ENCODE measurements at places on chromosomes 7 and 10.
A peak's percentile ranks its signal among the peaks of the same experiment; 100 is the strongest.

DNA sequence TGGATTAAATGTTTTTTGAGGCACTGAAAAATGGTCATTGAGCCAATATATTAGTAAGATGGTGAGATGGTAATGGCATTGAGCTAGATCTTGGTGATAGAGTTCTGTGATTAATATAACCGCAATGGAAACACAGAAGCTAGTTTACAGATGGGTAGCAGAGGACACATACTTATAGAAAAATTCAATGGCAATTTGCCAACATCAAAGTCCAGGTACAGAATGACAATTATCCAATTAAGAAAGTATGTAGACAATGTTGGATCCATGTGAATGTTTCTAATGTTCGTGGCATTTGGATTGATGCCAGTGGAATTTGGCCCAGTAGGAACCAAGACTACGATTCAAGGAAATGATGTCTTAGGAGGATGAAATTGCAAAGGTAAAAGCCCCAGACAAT is 187.8 kb downstream of the GNAT3 start:
- DNase-seq = no peak

DNA sequence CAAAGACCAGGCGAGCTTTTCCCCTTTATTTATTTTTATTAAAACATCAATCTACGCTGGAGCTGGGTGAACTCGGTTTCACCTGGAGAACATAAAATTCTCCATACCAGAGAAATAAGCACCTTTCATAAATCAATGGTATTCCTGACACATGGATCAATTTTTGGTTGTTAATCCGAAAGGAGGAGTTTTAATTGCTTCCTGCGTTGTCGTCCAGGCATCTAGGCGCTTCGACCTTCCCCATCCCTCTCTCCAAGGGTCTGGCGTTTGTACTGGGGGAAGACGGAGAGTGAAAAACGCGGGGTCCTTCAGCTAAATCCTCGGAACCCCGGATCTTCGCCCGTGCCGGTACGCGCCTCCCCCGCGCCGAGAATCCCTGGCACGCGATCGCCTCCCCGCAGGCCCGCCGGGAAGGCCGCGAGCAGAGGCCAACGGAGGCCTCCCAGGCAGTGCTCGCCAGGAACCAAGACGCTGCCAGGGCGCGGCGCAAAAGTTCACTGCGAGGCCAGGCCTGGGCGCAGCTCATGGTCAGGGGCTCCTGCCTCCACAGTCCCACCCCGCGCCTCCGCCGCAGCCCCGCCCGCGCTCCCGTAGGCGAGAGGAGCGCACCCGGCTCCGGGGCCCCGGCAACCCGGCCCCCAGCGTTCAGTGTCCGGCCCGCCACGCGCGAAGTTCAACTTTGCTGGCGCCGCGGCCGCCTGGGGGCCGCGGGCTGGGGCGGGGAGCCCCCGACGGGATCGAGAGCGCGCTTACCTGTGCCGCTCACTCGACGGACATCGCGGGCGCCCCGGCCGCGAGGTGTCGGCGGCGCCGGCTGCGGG is 8.3 kb upstream of the EBF3 start:
- DNase-seq = no peak

- DNase-seq = no peak
Measured at GRCh38 chr7:55469721-55470120, 102.6 kb downstream of the VOPP1 start.

GRCh38 chr10:72727130-72727529 is 35.2 kb downstream of the MCU start:
- DNase-seq = no peak

- no peak for DNase-seq
Measured at GRCh38 chr10:123485341-123485960, 180.7 kb upstream of the GPR26 start.

DNA sequence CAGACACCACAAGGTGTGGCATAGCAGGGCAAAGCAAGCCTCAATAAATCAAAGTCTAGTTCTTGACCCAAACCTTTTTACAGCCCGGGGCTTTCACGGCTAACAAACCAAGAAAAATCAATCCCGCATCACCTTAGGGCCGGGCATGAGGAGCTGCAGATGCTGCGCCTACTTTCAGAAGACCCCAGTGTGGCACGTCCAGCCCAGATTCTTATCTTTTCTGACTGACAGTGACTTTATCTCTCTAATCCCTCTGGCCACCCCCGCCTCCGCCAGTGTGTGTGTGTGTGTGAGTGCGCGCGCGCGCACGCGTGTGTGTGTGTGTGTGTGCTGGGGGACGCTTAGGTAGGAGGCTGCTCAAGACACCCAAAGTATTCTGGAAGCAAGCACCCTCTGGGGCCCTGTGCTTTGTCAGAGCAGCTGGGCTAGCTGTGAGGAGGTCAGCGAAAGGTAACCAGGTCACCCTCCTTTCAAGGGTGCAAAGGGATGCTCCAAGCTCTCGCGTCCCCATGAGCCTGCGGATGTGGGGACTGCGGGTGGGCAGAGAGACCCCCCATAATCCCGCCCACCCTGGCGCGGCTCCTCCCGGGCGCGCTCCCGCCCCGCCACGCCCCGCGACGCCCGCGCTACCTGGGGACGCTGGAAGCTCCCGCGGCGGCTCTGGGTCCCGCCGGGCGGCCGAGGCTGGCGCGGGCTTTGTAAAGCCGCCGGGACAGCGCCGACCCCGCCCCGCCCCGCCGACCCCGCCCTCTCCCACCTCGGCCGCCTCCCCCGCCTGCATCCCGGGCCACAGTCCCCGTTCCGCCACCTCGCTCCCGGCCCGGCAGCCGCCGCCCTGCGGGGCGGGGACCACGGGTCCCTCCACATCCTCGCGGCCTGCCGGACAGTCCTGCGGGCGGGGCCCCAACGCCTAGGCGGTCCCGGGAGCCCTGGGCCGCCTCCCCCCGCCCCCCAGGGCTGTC is 57.1 kb upstream of the RHOBTB1 start:
- DNase-seq = no peak

- DNase-seq = no peak
Measured at GRCh38 chr10:125165584-125166573, 5.5 kb upstream of the CTBP2 start.

- DNase-seq = no peak
Measured at GRCh38 chr7:108409146-108409545, 47.1 kb downstream of the NRCAM start.

DNA sequence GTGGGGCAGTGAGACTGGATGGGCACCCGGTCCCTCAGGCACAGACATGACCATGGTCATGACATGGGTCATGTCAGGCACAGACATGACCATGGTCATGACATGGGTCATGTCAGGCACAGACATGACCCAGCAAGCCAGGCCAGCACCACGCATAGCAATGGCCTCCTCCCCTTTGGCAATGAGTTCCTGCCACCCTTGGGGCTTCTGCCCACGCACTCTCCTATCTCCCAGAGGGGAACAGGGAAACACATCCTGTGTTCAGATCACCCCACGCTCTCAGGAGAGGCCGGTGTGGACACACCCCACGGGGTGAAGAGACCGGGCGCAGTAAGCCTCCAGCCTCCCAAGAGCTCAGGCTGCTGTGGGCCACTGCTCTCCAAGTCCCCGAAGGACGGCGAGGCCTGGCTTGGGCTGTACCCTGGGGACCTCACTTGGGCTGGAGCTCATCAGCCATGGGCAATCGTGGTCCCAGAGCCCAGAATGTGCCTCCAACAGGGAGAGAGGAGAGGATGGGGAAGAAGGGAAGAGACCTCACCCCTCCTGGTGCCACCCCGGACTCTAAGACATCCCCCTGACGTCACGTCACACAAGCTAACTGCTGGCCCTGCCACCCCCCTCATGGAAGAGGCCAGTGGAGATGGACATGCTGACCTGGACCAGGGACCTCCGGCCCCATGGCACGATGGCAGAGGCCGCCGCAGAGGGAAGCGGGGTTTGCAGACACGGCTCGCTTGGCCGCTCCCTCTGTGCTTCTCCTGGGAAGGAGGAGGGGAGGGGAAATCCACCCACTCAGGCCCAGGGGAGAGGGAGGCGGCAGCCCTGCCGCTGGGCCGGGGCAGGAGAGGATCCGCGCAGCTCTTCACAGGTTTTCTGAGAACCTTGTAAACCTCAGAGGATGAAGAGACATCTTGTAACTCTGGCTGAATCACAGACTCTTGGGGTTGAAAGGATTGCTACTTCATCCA is 269.6 kb downstream of the ELFN1 start:
- DNase-seq = no peak

DNA sequence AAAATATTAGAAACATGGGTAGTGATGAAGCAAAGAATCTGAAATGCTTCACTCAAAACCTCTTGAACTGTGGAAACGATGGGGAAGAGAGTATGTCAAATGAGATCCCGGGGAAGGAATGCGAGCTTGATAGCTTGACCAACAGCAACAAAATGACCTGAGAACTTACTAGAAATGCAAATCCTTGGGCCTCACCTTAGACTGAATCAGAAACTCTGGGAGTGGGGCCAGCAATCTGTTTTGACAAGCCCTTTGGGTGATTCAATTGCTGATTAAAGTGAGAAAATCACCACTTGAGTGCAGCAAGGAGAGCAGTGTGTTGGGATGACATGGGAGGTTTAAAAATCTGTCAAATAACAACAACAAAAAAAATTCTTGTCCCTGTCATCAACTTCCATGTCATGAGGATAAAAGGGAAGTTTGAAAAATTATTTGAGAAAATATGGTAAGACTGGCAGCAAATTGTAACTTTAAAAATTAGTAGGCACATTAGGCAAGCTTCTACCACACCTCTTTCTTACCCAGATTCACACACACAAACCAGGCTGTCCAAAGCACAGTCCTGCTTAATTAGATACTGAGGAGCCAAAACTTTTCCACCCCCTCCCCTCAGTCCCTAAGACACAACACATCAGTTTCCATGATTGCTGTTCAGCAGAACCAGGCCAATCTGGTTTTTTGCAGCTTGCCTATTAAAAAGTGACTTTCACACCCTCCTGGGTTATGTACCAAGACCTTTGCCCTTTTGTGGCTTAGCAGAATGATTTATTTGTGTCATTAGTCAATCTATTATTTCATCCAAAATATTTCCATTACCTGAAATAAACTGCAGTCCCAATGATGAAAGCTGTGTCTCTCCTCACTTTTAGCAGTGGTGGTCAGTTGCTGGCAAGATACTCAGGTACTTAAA is 15.6 kb downstream of the CALCR start:
- DNase-seq = no peak

- DNase-seq = no peak
Measured at GRCh38 chr10:22931948-22932347, 4.1 kb downstream of the ARMC3 start.

DNA sequence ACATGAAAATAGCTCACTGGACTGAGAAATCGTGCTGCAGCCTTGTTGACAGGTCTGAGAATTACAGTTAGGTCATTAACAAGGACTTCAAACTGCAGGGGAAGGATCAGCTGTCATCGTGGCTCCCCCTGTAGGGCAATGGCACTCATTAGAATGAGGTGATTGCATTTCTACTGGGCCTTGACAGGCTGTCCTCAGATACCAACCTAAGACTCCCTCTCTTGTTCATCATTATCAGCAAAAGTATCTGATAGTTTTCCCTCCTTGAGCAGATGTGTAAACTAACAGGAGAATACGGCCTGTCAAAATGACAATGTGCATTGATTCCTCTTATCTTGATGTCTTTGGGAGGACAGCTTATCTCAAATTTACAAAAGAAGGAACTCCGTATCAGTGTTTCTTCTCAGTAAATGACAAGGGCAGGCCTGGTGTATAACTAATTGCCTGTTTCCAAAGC is 648.5 kb upstream of the LRRN3 start:
- DNase-seq = no peak

GRCh38 chr10:97393034-97393573 is 8.0 kb downstream of the RRP12 start:
- DNase-seq = no peak

DNA sequence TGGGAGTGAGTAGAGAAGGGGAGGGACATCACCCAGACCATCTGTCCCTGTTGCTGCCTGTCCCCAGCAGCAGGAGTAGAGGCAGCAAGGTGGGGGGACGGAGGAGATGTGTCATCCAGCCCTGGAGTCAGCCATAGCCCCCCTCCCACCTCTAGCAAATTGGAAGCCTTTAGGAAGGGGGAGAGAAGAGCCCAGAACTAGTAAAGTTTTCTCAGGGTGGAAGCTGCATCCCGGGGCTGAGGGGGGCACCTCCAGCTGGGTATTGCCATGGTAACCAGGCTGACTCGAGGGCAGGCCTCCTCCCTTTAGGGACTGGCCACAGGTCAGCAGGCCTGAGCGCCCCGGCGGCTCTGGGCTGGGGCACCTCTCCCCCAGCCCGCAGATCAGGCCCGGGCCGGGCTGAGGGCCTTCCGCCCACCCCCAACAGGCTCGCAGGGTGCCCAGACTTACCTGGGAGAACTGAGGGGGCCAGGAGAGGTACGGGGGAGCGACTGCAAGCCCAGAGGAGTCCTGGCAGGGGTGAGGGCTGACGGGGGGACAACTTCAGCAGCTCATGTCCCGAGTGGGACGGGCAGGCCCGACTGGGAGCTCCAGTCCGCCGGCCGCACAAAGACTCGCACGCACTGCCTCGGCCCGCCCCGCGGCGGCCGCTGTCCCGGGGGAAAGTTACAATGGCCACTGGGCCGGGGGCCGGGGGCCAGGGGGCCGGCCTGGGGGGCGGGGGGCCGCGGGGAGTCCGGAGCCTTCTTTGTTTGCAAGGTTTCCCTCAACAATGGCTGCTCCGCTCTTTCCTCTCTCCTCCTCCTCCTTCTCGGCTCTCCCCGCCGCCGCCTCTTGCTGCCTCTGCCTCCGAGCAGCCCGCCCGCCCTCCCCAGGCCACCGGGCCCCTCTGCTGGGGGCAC is 6.0 kb downstream of the LDB1 start:
- DNase-seq = no peak

DNA sequence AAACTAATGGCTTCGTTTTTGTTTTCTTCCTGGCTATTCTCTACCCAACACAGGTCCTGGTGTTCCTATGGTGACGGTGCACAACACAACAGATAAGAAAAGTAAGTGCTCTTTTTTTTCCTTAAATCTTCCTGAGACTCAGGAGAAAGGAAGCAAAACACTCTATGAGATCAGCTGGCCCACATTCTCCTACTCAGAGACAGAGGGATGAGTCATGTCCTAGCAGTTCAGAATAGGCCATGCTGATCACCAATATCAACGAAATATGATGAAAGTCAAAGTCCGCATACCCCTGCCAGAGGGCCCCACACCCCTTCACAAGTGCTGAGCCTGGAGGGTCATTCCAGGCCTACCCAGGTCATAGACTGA is 149.2 kb downstream of the PAXIP1 start:
- no peak for DNase-seq

- DNase-seq = no peak
Measured at GRCh38 chr10:11378835-11379234, 232.6 kb downstream of the USP6NL start.

DNA sequence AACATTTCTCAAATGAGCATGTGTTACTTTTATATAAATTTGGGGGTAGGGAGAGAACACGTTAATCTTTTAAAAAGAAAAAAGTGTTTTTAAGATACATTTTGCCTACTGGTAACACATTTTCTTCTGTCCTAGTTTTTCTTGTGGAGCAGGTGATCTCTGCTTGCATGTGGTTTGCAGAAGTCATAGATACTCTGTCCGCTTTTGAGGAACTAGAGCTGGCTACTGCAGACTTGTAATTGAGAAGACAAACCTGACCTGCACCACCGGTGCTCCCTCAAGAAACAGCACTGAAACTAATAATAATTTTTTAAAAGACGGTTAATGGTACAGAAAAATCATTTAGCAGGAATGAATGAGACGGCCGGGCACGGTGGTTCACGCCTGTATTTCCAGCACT is 243.1 kb downstream of the KIAA1217 start:
- DNase-seq = peak; percentile 19

- no peak for DNase-seq
Measured at GRCh38 chr7:90957883-90958282, 306.4 kb upstream of the FZD1 start.

All from GDM1 (cell line).